ENCODE measurements at places on chromosomes 7 and 10. TPM values are rescaled to one million over a fixed set of nuclear protein-coding genes. Genes with fewer than 3 reads are reported as not detected.

DNA sequence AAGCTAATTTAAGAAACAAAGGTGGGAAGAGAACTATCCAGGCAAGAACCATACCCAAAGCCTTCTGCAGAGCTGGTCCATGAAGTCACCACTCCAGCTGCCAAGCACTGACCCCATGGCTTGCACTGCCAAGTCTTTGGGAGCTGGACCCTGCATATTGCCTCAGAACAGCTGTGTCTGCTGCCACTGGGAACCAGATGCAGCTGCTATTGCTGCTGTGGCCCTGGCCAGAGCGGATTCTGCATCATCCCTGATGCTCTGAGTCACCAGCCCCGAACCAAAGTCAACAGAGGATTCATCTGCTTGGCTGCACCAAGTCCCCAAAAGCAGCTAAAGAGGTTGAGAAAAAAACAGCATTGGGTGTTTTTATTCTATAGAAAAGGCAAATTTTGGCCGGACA lies 39.2 kb upstream of the GSAP start:
- no peak for DNase-seq

GRCh38 chr10:48285710-48286109 lies 11.2 kb upstream of the FRMPD2 start:
- no peak for DNase-seq

- DNase-seq = no peak
These were observed 87.3 kb upstream of the EGFR start for GRCh38 chr7:54931532-54931931.

GRCh38 chr10:132743925-132744490 lies 41.9 kb downstream of the NKX6-2 start:
- no peak for DNase-seq

GRCh38 chr10:7826971-7827370 lies 8.7 kb downstream of the TAF3 start:
- peak; percentile 28 for DNase-seq

DNA sequence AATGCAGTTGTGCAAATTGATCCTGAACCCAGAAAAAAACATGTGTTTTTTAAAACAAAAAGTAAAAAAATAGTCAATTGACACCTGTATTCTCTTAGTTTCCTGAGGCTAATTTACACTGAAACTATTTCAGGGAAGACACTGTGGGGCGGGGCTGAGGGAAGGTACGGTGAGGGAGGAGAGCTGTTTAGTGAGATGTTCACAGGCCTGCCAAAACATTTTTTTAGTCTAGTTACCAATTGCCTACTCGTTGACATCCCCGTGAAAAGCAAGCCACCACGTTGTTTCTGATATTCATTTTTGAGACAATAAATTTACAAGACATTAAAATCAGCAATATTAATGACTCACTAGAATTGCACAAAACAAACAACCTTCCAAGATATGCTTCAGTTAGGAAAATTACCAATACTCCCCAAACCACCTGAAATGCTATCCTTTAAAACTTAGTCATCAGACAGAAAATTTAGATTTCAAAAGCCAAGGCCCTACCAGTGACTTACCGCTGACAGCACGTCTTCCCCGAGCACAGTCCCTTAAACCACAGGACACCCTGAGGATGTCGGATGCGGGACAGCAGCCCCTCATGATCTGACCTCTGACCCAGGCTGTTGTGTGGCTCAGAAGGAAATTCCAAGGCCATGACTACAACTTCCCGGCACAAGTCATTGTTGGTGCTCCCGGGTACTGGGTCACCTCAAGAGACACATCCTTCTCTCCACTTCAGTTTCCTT lies 279.2 kb downstream of the PRPF18 start:
- DNase-seq = no peak

GRCh38 chr7:28941633-28942032 lies 16.5 kb downstream of the TRIL start:
- DNase-seq = no peak

GRCh38 chr10:6136215-6137201 lies 47.7 kb downstream of the RBM17 start:
- DNase-seq = no peak

GRCh38 chr7:64879086-64879730 lies 23.9 kb upstream of the ZNF273 start:
- DNase-seq = no peak

DNA sequence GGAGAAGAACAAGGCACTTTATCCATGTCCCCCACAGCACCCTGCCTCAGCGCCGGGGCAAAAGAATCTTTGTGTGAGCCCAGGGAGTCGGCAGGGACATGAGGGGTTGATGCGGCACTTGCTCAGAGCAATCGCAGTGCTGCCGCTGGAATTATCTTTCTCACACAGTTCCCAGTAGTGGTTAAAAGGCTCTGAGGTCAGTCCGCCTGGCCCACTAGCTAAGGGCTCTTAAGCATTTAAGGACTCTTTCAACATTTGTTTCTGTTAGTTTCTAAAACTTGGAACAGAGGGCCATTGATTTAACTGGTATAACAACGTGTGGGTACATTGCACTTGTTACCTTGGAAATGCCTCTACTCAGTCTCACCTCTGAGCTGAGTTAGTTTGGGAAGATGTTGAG lies 208.0 kb upstream of the C7orf33 start:
- DNase-seq = no peak

DNA sequence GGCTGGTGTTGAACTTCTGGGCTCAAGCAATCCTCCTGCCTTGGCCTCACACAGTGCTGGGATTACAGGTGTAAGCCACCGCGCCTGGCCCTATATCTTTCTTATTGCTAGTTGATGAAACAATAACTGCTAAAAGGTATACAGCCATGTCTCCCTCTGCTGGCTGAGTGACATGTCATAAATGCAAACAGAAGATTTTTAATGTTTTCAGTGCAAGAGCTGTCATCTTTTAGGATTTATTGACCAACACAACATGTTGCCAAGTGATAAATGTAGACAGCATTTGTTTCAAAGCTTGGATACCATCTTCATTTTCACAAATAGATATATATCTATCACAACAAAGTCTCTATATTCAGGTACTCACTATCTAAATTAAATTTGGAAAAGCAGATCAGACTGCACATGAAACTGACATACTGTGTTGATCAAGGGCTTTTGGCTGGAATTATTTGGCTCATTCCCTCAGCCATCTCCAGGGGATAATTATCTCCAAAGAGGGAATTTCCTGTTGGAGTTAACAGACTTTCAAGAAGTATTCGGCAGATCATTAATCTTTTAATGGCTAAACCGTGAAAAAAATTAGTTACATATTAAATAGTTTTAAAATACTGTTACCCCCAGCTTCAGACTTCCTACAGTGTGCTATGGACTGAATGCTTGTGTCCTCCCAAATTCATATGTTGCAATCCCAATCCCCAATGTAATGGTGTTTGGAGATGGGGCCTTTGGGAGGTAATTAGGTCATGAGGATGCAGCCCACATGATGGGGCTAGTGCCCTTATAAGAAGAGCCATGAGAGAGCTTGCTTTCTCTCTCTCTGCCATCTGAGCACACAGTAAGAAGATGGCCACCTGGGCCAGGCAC lies 41.3 kb upstream of the SRPK2 start:
- DNase-seq = peak; percentile 17

The ARMC3 gene
- total RNA-seq = 0.54 TPM

The LRMDA gene
- 32.6 TPM for total RNA-seq

The TMEM139 gene
- not detected for total RNA-seq

The PARP12 gene
- total RNA-seq = 50.9 TPM

Measured in hematopoietic multipotent progenitor cell (in vitro differentiated cells).